ENCODE measurements at places on chromosomes 12 and 14.

DNA sequence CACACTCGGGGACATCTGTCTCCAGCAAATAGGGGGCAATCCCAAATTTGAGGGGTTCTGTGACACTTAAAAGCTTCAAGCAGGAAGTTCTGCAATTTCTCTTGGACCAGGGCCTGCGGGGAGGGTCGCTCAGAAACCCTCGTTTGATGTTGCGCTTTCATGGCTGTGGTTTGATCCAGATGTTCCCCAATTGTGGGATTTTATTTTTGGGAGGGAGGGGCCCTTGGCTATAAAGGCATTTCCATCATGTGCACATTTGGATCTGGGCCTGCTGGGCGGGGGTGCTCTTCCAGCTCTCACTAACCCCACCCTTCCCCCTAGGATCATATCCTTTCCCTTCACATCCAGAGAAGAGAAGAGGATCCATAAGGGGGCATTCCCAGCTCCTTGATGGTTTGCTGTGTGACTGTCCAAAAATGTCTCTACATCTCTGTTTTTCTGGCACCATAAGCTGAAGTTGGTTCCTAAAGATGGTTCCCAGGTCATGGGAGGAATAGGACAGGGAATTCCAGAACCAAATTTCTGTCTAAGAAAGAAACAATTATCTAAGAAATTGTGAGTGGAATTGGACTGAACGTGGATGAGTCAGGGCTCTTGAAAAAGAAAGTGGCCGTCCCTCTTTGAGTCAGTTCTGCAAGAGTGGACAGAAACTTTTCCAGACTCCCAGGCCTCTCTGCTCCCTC, 47.2 kb downstream of the SMUG1 start:
- DNase-seq = no peak

DNA sequence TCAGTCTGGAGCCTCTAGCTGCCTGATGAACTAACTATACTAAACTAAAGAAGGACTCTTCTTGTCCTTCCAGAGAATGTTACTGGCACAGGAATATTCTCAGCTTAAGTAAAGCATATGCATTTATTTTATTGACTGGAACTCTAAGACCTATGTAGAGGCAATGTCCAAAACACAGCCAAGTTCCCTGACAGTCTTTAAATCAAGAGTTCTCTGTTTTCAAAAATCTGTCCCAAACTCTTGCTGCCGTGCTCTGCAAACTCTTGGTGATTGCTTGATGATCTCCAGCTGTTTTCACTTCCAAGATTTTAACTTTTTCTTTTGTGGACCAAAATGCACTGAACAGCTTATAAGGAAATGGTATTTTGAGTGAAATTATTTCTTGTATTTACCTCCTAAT, 67.5 kb upstream of the DAAM1 start:
- DNase-seq = no peak

DNA sequence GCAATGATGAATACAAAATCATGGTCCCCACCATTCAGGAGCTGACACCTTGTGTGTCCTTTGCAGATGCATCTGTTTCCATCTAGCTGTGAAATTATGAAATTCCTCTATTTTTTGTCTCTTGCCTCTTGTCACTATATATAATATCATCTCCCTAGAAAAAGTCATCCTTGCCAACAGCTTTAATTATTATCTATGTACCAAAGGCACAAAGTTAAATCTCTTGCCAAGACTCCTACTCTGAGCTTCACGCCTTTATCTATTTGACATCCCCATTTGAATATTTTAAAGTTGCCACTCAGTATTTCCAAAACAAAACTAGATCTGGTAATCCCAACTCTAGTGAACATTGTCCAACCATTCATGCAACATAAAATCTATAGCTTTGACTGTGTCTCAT, 32.0 kb upstream of the PRB2 start:
- no peak for DNase-seq

DNA sequence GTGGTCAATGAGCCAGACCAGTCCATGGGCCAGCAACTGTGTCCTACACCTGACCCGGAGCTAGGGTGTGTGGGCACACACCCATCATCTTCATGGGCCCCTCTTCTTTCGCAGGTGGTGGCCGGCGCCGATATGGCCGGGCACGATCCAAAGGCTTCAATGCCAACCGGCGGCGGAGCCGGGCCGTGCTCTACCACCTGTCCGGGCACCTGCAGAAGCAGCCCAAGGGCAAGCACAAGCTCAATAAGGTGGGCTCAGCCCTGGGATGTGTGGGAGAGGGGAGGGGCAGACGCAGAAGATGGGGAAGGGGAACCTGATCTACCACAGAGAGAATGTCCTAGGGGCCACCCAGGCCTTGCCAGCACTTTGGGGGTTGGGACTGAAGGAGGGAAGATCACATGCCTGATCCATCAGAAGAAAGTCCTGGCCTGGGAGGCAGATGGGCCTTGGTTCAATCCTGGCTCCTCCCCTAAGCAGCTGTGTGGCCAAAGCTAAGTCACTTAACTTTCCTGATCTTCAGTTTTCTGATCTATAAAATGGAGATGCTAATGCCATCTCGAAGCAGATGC, 3.8 kb downstream of the KCNH3 start:
- no peak for DNase-seq

DNA sequence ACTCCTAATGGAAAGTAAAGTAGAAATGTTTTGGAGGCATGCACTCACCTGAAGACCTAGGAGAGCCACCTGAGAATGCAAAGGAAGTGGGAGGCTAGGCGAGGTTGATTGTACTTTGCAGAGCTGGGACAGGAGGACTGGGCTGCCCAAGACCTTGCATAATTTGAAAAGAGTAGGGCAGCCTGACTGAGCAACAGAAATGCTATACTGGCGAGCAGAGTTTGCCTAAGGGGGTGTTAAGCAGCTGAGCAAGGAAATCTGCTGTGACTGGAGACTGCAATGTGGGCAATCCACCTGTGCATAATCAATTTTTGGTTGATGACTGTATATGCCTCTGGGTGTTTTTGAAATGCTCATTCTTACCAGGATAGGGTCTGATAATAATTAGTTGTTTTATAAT, 834.1 kb downstream of the TRHDE start:
- no peak for DNase-seq

DNA sequence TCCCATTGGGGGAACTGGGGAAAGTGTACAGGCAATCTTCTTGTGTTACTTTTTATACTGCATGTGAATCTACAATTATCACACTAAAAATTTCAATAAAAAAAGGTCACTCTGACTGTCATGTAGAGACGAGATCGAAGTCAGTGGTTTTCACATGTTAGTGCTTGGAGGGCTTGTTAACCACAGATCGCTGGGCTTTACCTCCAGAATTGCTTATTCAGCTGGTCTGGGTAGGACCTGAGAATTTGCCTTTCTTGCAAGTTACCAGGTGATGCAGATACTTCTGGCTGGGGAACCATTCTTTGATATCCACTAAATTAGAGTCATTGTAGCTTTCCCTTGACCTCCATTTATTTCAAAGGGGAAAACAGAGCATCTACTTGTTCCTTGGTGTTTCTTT, 62.8 kb upstream of the SLC38A4 start:
- DNase-seq = no peak

Measured in hypothalamus (tissue), 51 donors.